ENCODE measurements at places on chromosomes 4 and X.

- DNase-seq: no peak
Measured at GRCh38 chr4:70734971-70735370, 13.2 kb downstream of the RUFY3 start.

- no peak for DNase-seq
Measured at GRCh38 chr4:77167866-77168265, 10.9 kb downstream of the CCNG2 start.

DNA sequence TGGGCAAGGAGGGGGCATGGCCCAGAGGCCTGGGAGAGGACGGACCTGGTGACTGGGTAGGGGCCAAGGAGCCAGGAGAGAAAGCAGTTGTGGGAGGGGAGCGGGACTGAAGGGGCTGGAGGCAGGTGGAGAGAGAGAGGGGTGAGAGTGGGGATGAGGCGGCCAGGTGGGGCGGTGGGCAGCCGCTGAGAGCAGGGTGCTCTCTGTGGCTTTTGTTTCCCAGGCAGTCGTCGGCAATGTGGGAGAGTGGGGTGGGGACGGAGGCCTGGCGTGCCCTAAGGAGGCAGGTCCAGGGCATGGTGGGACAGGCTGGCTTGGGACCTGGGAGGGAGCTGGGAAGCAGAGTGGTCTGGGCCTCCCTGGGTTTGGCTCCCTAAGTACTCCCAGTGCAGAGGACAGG, 3.2 kb upstream of the ATP2B3 start:
- no peak for DNase-seq

DNA sequence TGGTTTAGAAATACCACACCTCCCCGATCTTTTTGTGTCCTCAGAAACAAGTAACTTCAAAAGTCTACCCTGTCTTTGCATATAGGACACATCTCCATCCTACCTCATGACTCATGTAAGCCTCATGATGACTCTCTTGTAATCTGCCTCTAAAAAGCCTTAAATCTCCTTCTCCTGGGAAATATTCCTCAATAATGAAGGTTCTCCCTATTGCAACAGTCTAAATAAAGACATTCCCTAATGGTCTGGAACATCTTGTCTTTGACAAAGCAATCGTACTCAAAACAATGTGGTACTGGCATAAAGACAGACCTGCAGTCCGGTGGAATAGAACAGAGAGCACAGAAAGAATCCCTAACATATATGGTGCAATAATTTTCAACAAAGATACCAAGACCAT, 257.7 kb downstream of the OPHN1 start:
- no peak for DNase-seq

GRCh38 chr4:84814094-84814750, 152.3 kb downstream of the WDFY3 start:
- DNase-seq: no peak

DNA sequence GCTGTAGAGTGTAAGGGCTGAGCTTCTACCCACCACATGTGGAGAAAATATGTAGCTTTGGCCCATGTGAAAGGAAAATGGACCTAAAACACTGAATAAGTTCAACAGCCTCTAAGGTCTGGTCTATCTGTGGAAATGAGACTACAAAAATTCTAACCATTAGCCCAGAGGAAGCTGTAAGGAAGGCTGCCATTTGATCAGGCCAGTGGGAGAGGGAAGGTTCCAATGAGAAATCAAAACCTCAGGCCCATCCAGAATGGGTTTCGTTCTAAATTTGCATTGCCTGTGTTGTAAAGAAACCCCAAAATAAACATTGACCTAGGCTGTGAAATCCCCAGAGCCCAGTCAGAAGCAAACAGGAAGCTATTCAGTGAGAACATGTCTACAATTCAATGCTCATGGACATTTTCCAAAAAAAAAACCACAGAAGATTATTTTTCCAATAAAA, 320.4 kb upstream of the SLC7A11 start:
- no peak for DNase-seq

GRCh38 chr4:184439856-184440594, 34.3 kb downstream of the IRF2 start:
- peak; percentile 12 for DNase-seq

- no peak for DNase-seq
Measured at GRCh38 chr4:114225436-114225835, 246.0 kb upstream of the ARSJ start.

DNA sequence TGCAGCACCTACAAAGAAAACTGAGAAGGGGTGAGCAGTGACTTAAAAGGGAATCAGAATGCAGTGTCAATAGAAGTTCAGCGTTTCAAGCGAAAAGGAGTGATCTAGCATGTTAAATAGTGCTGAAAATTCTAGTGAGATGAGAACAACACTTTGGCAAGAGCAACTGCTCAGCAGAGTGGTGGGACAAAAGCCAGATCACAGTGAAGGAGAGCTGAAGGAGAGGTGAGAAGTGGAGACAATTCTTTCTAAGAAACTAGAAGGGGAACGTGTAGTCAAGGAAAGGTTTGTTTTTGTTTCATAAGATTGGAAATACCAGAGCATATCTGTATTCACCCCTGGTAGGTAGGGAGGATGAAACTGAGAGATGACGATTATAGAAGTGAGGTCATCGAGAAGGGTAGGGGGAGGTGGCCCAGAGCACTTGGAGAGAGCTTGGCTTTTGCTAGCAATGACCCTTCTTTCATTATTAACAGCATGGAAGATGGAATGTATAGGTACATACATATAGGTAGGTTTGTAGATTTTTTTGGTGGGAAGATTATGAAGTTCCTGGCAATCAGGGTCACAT, 33.7 kb downstream of the SRPX2 start:
- DNase-seq: no peak

GRCh38 chr4:17719106-17719505, 62.3 kb downstream of the FAM184B start:
- DNase-seq: no peak

DNA sequence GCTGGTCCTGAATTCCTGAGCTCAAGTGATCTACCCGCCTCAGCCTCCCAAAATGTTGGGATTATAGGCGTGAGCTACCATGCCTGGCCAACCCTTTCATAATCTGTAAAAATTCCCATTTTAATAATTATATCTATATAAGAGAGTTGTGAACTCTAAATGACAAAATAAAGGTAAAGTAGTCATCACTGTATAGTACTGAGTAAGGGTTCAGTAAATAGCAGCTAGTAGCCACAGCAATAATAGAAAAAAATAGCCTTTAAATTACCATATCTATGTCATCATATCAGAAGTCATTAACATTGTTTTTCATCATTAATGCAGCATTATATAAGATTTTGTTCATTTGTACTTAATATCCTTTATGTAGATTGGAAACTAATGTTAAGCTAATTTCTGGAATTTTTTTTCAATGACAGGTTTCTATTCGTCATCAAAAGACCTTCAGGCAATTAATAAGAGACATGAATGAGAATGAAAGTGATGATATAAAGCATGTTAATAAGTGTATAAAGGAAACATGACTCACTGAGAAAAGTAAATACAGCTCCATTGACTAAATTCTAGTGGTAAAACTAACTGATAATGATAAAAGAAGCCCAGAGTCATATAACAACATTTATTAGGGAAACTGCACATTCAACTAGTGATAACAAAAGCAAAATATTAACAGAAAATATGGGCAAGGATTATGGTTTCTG, 85.9 kb upstream of the UGT8 start:
- DNase-seq: no peak

DNA sequence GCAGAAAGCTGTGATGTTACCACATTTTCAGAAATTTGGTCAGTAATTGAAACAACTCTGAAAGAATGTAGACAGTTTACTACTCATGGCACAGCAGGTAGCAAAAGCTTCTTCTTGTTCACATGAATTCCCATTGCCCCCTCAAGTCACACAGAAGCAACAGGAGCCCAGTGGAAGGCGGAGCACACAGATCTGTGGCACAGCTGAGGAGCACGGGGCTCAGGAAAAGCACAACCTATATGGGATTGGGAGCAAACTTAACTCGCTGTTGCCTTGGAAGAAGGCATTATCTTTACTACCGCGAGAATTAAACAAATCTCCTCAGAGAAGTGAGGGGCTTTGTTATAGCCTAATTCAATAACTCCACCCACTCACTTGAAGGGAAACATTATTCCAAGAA, 358.5 kb downstream of the SPOCK3 start:
- DNase-seq: no peak

DNA sequence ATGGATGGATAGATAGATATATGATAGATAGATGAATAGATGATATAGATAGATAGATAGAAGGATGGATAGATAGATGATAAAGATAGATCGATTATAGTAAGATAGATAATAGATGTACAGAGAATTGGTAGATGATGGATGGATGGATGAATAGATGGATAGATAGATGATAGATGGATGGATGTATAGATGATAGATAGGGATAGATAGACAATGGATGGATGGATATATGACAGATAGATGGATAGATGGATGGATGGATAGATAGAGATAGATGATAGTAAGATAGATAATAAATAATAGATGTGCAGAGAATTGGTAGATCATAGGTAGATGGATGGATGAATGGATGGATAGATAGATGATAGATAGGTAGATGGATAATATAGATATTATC, 12.2 kb downstream of the GYG2 start:
- DNase-seq: no peak

DNA sequence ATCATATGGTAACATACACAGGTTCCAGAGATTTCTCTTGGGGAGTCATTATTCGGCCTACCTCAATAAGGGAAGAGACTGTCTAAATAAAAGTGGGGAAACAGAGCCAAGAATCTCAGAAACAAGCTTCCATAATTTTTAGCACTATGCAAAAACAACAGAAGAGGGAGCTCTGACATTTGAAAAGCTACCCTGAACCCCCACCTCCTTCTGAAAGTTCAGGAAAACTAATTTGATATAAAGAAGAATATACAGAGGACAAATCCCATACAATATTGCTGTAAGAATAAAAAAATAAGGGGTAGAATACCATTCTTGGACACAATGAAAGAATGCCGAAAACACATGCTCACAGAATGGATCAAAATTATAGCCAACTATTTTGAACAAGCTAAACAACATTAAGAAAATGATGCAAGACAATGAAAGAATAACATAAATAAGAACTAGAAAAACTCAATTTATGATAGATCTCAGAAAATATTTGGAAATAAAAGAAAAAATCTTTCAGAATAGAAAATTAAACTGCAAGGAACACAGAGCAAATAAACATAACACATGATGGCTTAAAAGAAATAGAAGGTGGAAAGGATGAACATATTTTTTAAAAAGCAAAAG, 14.4 kb upstream of the ZNF41 start:
- no peak for DNase-seq

- no peak for DNase-seq
Measured at GRCh38 chr4:4415806-4416805, 29.2 kb downstream of the NSG1 start.

GRCh38 chr4:113534711-113535110, 226.8 kb downstream of the CAMK2D start:
- DNase-seq: no peak

DNA sequence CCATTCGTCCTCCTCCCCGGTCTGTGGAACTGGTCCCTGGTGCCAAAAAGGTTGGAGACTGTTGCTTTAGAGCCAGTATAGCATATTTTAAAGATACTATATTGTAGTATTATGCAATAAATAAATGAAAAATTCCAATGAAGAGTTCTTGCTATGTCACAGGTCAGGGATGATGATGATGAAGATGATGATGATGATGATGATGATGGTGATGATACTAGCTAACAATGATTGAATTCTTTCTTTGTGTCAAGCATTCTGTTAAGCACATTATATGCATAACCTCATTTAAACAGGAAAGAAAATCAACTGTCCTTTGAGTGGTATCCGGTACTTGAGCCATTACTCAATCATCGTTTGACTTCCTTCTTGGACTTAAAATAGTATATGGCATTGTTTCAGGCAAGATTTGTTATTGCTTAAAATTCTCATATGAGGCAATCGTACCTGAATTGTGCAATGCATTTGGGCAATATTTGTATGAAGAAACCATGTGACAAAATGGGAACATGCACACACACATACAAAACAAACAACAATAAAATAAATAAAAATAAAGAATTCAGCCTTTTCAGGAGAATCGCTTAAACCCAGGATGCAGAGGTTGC, 22.8 kb upstream of the TLR2 start:
- DNase-seq: no peak

DNA sequence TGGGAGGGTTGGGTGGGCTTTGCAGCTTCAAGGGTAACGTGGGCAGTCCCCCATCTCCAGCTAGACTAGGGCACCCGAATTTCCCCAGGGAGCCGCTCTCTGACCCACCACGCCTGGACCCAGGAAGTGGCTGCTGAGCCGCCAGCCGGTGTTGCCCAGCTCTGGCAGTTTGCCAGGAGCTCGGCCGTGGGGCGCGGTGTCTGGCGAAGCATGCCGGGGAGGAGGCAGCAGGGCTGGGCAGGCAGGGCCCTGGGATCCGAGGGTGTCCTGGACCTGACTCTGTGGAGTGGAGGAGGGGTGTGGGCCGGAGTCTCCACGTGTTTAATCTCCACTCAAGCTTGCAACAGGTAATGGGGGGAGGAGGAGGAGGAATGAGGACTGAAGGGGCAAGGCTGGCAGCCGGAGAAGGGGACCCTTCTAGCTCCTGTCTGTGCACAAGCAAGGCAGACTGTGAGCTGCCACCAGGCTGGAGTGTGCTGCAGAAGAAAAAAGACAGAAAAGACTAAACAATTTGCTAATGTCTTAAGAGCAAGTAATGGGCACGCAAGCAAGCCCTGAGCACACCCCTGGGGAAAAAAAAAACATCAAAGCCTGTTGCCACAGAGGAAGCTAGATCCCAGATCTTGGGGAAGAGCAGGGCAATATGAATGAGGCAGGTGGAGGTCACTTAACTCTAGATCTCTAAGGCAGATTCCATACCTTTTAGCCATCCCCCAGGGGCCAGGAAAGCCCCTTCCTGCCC, 2.4 kb downstream of the LONRF3 start:
- DNase-seq: no peak

GRCh38 chr4:171067422-171067821, 745.8 kb upstream of the GALNTL6 start:
- DNase-seq: no peak

- DNase-seq: no peak
Measured at GRCh38 chrX:31039327-31039711, 32.5 kb downstream of the FTHL17 start.

- no peak for DNase-seq
Measured at GRCh38 chr4:185374573-185374972, 21.2 kb downstream of the LRP2BP start.

- no peak for DNase-seq
Measured at GRCh38 chr4:150248181-150248580, 169.9 kb downstream of the DCLK2 start.

GRCh38 chrX:71000139-71000538, 68.0 kb downstream of the SNX12 start:
- no peak for DNase-seq

DNA sequence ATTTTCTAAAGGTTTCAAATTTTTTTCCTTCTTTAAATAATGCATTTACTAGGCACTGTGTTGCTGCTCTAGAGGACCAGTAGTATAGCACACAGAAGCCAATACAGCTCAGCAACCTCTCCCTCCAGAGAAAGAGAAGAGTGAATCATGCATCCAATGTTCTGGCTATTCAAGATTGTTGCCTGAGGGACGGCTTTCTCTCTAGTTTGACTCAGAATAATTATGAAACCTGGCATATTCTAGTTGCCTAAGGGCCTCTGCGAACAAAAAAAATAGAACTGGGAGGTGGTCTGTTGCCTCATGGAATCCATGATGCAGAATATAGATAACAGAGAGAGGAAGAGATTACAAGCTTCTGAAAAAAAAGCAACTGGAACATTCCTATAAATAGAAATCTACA, 1233.3 kb upstream of the PABPC4L start:
- no peak for DNase-seq

Data from cortex of kidney (tissue), 1 donor.